Stimulated activated CD8-positive, alpha-beta memory T cell treated with anti-CD3 and anti-CD28 coated beads, Interleukin-4, amount 100 ng/mL, for 1 hour (primary cell): ENCODE measurements at places on chromosomes 1 and 21.

- DNase-seq: no peak
These were observed 66.0 kb downstream of the MATN1 start for GRCh38 chr1:30657131-30658013.

- DNase-seq: no peak
These were observed 6.6 kb downstream of the IPO13 start for GRCh38 chr1:43953361-43953760.

DNA sequence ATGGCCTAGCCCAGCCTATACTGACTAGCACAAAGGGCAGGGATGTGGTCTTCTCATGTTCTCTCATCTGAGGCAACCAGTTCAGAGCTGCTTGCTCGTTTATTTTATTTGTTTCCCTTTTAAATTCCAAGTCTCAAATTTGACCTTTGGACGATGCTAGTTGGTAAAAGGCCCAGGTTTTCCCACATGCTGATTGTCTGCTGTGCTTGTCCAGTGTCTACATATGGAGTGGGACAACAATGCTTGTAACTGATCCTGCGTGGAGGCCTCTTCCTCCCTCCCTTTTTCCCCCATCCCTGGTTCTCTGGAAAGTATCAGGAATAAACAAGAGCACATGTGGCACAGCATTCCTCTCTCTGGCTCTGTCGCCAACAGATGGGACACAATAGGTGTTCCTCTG is 34.0 kb upstream of the BEND5 start:
- no peak for DNase-seq

DNA sequence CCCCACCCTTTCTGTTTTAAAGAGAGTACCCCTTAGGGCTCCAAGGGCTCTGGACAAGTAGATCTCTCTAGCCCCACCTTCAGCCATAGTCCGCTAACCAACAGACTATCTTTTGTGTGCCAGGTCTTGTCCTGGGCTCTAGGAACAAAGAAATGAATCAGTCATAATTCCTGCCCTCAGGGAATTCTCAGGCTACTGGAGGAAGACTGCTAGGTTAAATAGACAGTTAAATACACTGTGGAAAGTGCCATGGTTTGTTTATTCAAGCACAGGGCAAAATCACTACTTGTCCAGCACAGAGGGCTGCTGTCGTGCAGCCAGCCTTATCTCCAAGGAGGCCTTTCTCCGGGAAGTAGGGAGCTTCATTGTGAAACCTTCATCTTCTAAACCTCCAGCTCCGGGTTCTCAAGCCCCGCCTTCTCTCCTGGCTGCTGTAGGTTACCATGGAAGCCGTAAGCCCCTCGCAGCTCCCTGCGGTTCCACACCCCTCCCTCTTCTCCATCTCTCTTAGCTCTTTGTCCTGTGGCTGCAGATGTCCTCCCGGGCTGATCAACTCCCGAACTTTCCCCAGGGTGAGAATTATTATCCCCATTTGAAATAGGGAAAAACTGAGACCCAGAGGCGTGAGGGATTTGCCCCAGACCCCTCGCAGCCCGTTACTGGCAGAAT is 29.8 kb downstream of the SHISAL2A start:
- DNase-seq: no peak

- no peak for DNase-seq
These were observed 58.3 kb downstream of the SLX9 start for GRCh38 chr21:44998086-44998620.

DNA sequence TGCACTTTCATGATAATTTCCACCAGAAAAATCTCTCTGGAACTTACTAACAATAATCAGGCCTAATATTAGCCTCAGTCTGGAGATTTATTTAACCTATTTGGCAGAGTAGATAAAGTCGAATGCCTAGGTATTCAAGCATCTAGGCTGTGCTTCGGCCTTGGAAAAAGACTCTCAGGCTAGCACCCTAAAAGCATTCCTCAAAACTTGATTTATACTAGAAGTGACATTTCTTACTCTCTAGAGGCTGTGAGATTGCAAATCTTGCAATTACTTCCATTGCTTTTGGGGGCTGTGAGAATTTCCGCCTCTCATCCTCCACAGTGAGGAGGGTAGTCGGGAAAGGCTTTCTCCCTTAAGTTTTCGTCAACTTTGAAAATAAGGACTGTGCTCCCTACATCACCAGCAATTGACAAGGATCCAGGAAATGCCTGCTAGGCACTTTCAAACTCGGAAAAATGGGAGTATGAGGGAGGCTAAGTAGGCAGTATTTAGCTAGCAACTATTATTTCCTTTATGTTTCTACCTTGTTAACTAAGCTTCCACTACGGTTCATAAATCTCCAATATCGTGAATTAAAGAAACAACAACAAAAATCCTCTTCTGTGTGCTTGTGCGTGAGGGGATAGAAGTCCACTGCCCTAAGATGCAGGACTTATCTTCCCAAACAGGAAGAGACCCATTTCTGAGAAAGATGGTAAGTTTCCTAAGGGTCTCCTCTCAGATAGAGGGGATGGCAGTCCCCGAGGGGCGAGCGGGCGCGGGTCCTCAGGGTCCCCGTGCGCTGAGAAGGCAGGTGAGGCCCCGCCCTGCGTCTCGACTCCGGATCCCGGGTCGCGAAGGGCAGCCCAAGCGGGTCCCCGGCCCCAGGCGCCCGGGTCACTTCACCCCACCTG is 1.1 kb upstream of the LMO4 start:
- no peak for DNase-seq

DNA sequence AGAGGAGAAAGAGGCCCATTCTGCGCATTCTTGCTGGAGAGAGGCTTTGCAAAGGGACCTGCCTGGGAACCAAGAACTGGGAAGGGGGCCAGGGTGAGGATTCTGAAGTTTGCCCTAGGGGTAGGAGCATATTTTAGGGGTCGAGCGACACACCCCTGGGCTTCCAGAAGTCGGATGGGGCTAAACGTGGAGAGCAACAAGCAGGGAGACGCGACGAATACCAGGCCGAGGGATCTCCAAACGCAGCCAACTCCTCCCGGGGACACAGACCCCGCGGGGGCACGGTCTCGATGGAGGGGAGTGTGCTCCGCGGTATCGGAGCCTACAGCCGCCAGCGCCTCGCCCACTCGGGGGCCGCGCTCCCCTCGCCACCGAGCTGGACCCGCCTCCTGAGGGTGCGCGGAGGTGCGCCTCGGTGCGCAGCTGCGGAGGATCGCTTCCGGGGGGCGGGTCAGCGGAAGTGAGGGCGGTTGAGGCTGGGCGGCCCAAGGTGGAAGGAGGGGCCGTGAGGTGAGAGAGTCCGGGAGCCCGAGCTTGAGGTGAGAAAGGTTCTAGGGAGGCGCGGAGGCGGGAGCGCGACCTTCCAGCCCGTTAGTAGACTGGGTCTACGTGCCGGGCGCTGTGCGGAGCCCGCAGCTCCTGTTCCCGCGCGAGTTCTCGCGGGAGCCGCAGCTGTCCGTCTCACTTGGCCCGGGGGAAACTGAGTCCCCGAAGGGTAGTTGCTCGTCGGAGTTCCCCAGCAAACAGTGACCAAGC is at the start of gene MTFR1L:
TSS of gene MTFR1L (plus strand) at position 464 of the 756 bp plus-strand sequence. CDS start 3,151 bp downstream, outside the sequence.
- DNase-seq: peak; percentile 88

DNA sequence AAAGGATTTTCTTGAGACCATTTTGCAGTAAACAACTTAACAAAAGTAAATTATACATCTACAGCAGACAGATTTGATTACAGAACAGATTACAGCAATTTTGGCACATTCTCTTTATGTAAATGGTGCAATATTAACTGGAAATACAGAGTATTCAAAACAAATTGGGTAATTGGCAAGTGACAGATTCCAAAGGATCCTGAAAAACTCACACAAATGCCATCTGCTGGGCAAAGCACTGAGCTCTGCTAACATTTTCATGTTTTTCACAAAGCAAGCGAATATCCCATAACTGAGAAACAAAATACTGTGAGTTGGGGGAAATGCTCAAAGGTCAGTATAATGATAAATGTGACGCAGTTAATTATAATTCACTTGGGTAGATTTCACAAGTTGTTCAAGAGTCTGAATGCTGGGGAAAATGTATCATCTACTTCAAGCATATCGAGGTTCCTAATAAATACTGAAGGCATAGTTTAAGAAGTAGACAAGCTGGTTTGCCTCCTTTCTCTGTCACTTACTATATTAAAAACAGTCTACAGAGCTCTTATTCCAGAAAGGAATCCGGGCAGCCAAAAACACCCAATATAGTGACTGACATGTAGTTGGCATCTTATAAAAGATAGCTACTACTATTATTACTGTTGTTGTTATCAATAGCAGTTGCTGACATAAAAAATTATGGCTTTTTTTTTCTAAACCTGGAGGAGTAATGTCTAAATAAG is 75.8 kb upstream of the SDC3 start:
- no peak for DNase-seq

DNA sequence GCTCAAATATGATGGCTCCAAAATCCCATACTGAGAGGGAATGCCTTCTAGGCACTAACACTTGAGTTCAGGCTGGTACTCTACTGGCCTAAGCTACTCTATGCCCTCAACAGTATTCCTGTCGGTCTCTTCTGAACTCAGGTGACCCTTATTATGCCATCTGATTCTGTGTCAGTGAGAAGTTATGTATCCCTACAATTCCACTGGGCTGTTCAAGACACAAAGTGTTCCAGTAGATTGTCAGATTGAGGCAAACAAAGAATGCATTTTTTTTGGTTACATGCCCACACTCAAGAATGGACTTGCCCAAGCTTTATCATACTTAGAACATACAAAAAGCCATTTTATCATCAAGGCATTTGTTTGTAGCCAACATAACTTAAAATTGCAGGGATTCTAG is 553.8 kb upstream of the PRMT6 start:
- no peak for DNase-seq

GRCh38 chr21:21162786-21163185 is 164.6 kb downstream of the NCAM2 start:
- no peak for DNase-seq

- DNase-seq: no peak
These were observed 160.9 kb downstream of the HLX start for GRCh38 chr1:221040101-221040500.

DNA sequence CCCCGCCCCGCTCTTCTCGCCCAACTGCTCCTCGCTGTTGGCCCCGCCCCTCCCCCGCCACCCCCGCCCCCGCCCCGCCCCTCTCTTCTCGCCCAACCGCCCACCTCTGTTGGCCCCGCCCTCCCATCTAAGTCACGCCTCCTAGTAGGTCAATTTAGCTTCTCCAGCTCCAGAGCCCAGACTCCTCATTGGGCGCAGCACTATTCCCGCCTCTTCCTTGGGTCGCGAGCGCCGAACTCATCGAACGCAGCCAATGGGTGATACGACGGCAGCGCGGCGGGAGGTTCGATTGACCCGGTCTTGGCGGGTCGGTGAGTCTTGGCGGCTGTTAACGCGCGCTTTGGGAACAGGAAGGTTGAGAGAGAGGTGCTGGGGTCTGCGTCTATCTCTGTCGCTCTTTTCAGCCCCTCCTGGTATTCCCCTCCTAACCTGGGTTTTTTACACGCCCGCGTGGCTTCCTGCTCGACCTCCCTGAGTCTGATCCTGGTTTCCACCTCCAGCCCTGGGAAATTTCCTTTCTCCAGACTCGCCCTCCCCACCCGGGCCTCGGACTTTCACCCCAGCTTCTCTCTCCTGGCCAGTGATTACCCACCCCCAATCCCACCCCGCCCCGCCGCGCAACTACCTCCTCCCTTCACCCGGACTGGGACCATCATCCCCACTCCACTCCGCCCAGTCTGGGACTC is at the start of gene RAD54L:
TSS of gene RAD54L (plus strand) at position 328 of the 686 bp plus-strand sequence. CDS start 643 bp downstream, outside the sequence.
- peak; percentile 84 for DNase-seq
